ENCODE measurements at places on chromosomes 6 and 20. TPM values are rescaled to one million over a fixed set of nuclear protein-coding genes. Genes with fewer than 3 reads are reported as not detected.

GRCh38 chr20:39674842-39675241 is 712.7 kb downstream of the DHX35 start:
- DNase-seq = no peak

DNA sequence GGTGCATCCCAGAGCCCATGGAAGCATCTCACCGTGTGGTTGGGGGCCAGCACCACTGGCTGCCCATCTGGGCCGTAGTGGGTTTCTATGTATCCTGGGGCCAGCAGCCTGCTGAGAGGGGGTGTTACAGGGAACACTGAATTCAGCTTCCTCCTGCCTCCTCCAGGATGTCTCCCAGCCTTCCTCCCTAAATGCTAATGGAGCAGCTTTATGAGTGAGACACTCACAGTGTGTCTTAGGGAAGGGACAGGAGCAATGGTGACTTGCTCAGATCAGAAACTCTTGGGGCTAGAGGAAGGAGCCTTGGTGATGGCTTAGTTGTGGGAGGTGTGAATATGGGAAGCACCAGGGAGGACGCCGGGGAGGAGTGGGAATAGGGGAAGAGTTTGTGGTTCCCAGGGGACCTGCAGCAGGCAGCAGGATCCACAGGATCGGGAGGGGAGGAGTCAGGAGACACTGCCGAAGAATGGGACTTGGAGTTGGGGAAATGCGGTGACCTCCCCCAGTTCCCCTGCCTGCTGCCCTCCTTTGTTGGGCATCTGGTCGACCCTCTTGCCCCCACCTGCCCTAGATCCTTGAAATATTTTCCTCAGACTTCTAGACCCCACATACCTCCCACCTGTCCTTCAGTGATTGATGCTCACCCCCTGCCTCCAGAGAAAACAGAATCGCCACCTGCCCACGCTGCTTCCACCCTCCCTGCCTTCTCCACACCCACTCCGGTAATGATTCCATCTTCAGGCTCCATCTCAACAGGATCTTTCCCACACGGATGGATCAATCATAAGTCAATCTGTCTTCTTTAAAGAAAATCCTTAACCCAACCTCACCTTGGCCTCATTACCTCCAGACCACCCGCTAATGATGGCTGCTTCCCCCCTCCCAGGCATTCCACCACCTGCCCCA is 6.6 kb downstream of the ADAM33 start:
- DNase-seq = no peak

DNA sequence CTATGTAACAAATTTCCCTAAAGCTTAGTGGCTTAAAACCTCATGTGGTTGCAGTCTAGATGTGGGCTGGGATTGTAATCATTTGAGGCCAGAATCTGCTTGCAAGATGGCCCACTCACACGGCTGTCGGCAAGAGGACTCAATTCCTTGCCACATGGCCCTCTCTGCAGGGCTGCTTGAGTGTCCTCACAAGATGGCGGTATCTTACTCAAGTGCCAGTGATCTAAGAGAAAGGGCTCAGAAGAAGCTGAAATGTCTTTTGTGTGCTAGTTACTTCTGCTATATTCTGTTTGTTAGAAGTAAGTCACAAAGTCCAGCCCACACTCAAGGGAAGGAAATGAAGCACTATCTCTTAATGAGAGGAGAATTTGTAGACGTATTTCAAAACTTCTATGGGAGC is 47.1 kb upstream of the PMEPA1 start:
- no peak for DNase-seq

GRCh38 chr6:113646701-113647100 is 210.4 kb upstream of the MARCKS start:
- DNase-seq = no peak

DNA sequence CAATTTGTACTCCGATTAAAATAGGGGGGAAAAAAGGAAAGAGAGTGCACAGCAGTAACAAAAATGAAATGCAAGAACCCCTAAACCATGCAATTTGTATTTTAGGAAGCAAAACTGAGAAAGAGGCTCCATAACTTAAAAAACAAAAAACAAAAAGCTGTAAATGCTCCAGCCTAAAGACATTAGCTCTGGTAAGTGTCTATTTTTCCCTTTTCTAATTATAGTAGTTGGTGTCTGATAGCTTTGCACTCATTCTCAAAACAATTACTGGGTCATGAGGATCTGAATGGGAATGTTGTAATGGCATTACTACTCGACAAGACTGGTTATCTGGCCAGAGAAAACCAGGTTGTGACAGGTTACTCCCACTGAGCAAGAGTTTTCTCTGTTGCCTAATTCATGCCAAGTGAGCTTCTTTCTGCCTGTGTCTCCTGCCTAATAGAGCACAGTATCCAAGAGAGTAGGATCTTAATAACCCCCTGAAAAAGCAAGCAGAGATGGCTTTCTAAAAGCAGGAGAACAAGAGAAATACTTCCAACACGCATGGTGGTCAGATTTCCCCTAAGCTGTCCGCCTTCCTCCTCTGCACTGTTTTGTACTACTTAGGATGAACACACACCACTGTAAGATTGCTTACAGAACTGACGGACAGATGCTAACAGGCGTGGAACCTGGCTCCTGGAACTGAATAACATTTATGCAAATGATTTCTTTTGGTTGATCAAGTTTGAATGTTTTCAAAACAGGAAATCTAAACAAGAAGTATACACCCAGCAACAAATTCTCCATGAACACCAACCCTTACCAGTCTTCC is 86.4 kb downstream of the FKBP5 start:
- no peak for DNase-seq

DNA sequence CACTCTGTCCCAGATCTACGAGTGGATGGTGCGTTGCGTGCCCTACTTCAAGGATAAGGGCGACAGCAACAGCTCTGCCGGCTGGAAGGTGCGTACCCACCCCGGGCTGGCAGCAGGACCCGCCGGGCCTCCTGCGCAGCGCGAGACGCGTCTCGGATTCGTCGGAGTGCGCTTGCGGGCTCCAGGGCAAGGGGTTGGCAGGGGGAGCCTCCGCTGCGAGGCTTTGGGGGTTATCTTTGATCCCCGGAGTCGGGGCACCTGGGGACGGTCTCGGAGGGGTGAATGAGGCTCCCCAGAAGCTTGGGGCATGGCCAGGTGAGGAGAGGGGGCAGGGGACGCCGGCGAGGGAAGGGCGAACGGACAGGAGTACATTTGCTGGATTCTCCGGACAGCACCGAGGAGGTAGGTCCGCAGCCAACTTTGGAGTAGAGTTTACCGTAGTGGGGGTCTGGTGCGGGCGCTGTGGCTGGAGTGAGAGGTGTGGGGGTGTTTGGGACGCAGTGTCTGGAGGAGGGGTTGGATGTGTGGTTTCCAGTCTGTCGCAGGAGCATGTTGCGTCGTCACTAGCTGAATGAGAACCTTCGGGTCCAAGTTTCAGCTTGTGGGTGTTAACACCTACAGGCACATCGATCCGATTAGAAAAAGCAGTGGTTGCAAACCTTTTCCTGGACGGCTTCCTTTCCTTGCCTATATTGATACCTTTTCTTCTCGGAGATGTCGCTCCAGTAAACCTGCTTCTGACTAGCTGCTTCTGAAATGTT is 1.2 kb downstream of the FOXO3 start:
- no peak for DNase-seq

GRCh38 chr6:157020881-157021343 is 243.7 kb downstream of the ARID1B start:
- no peak for DNase-seq

DNA sequence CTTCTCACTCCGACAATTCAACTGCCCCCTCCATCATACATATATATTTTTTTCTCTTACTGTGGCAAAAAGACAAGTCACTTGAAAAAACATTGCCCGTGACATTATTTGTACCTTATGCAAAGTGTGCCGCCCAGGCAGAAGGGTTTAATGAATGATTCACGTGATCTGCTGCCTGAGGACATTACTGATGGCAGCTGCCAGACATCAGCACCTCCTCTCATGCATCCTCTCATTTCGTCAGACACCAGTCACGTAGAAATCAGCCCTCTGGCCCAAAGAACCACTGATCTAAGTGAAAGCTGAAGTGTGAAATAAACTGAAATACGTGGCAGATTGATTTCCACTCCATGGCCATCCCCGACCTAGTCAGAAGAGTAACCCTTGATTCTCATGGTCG is 218.8 kb upstream of the PDE10A start:
- DNase-seq = no peak

DNA sequence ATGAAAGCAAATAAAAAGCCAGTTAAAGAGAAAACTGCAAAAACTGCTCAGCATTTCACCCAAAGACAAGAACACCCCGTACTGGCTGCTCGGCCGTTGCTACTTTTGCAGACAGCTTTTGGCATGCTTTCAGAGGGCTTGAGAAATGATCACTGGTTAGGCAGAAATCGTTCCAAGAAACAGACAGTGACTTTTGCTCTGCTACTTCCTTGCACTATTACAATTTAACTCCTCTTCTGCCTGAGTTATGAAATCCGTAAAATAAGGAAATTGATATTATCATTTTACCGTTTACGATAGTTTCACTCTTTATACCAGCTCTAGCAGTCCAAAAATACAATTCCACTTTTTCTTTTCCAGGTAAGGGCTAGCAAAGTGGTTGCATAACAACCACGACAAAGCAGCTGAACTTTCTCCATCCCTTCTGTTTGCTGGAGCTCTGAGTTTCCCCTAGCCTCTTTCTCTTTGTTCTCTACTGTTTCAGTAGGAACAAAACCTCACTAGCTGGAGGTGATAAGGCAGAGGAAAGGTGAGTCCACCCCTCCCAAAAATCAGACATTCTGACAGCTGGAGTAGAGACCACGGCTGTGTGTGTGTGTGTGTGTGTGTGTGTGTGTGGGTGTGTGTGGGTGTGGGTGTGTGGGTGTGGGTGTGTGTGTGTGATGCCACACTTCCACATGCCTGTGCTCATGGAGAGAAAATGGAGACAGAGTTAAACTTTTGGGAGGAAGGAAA is 191.8 kb upstream of the RREB1 start:
- DNase-seq = peak; percentile 54

- DNase-seq = no peak
These were observed 371.2 kb downstream of the PREX1 start for GRCh38 chr20:48456366-48457192.

DNA sequence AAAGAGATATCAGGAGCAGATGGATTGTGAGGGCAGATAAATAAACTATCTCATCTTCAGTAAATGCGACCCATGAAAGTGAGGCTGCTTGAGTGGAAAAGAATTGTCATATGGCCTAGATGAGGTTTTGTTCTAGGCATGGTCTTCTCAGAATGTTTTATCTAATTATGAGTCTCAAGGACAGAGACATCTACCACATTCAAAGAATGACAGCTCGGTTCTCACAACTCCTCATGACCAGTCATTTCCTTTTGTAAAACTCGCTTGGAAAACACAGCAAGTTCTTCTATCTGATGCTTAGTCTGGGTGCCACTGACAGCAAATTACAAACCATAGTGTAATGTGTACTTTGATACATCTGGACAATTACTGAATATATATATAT is 140.5 kb downstream of the CCDC170 start:
- DNase-seq = no peak

- no peak for DNase-seq
These were observed 31.3 kb upstream of the AFDN start for GRCh38 chr6:167795321-167795811.

- no peak for DNase-seq
These were observed 228.9 kb upstream of the JAG1 start for GRCh38 chr20:10902576-10903282.

DNA sequence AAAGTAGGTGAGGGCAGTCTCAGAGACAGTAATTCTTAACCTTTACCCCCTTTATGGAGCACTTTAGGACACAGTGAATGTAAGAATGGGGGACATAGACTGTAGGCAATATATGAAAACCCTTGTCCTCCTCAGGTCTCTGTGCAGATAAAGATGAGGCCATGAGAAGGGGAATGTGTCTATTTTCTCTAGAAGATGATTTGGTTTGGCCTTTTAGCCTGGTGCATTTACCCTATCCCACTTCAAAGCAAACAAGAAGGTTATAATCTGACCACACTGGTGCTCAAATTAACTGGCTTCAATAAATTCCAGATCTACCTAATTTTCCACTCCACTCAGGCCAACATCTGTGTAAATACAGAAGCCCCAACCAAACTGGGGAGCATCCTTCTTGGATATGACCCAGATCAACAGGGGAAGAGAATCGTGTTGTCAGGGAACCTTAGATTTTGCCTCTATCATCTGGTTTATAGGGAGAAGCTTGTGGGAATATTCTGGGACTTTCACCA is 42.4 kb downstream of the RIPOR2 start:
- DNase-seq = no peak

GRCh38 chr6:49051281-49051680 is 411.8 kb downstream of the MMUT start:
- DNase-seq = no peak

OR12D3 gene
- not detected for total RNA-seq

NSFL1C gene
- total RNA-seq = 58.6 TPM

SUMO4 gene
- total RNA-seq = not detected

PLN gene
- total RNA-seq = not detected

Measured in epithelial cell of proximal tubule (primary cell).